ENCODE measurements at places on chromosomes 5 and 9.

GRCh38 chr9:74414325-74414724, 82.8 kb upstream of the RORB start:
- no peak overlapping the region for H3K27ac ChIP-seq
- no peaks in the 10 kb centered on the region for H3K27me3 ChIP-seq
- H3K4me1 ChIP-seq, result no peaks in the 10 kb centered on the region
- no peaks in the 10 kb centered on the region for H3K36me3 ChIP-seq

DNA sequence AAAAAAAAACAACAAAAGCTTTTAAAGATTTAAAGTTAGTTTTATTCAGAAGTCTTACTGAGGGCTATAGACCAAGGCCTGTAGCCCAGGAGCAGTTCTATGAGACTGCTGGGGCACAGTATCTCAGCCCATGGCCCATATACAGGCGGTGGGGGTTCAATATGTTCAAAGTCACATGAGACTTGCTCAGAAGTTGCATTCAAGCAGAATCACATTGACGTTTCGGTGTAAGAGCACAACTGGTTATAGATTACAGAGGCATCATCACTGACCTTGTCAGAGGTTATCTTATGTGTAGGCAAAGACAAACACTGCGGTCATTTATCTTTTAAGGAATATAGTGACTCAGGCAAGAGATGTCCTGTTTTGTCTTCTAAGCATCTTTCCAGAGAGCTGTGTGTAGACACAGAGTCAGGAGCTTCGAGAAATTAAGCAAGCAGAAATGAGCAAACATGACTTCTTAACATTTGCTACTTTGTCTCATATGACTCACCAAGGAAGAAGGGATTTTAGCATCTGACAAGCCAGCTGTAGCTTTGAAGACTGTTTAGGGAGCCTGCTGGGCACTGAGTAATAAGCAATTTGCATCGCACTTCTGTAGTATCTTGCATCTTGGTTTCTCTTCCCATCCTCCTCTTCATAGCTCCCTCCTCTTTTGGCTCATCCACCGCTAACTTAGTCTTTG, 12.9 kb upstream of the F2RL1 start:
- H3K36me3 ChIP-seq, result no peaks in the 10 kb centered on the region
- no peak for DNase-seq
- H3K4me3 ChIP-seq, result no peak overlapping the region
- H3K27ac ChIP-seq, result no peak overlapping the region

DNA sequence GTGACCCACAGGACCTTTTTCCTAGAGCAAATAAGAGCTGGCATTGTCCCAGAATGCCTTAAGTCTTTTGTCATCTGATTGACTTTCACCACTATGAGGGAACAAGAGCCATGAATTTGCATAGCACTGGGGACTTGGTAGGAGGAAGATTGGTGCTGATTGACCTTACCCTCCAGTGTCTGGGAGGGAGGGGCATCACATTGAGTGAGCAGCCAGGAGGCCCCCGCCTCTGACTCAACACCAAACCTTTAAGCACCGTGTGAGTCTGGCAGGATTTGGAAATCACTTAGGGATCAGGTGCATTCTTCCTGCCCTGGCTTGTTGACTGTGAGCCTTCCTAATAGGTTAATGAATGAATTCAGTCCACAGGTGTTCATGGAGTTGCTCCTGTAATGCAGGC, 40.7 kb downstream of the WNK2 start:
- DNase-seq, result no peak
- no peak overlapping the region for H3K27ac ChIP-seq
- H3K36me3 ChIP-seq, result no peaks in the 10 kb centered on the region
- no peaks in the 10 kb centered on the region for H3K4me1 ChIP-seq
- H3K4me3 ChIP-seq, result no peak overlapping the region

- no peaks in the 10 kb centered on the region for H3K27me3 ChIP-seq
- H3K36me3 ChIP-seq, result no peaks in the 10 kb centered on the region
- H3K4me1 ChIP-seq, result no peaks in the 10 kb centered on the region
- no peak overlapping the region for H3K4me3 ChIP-seq
Measured at GRCh38 chr5:8943301-8943700, 602.6 kb downstream of the SEMA5A start.

DNA sequence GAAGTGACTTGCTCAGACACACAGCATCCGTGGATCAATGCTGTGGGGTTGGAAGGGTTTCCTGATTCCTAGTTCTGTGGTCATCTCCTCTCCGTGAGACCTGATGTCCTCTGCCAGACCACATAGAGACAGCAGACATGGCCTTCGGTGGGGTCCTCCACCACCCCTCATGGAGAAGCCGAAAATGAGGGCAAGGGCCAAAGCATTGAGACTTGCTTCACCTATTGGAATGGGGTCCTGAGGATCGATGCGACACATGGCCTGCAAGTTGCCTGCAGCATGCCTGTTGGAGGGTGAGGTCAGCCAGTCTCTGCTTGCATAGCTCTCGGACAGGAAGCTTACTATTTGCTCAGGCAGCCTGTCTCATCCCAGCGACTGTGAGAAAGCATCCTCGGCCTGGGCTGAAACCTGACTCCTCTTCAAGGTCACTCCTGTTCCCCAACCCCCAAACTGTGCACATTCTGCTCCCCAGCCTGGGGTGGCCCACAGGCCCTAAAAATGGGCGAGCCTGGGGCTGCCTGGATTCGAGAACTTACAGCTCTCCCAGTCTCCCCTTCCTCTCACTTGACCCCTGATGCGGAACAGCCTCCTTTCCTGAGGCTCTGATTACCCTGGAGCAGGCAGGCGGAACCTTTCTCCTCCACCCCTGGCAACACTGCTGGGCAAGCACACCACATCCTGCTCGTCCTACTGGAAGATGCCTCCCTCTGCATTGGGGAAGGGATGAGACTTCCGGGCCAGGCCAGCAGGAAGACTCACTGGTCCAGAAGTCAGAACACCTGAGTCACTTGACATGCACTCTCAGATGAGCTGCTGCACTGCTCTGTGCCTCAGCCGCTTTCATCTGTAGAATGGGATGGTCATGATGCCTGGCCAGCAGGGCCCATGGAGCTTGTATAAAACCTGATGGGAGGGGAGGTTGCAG, 186.9 kb downstream of the RGS3 start:
- no peaks in the 10 kb centered on the region for H3K36me3 ChIP-seq
- H3K4me3 ChIP-seq, result no peak overlapping the region
- no peak for DNase-seq
- H3K4me1 ChIP-seq, result peaks cover 20% of the 10 kb centered on the region

- H3K27ac ChIP-seq, result no peak overlapping the region
- no peaks in the 10 kb centered on the region for H3K4me1 ChIP-seq
- no peak overlapping the region for H3K4me3 ChIP-seq
- DNase-seq, result no peak
Measured at GRCh38 chr5:97245386-97245785, 62.3 kb upstream of the RIOK2 start.

DNA sequence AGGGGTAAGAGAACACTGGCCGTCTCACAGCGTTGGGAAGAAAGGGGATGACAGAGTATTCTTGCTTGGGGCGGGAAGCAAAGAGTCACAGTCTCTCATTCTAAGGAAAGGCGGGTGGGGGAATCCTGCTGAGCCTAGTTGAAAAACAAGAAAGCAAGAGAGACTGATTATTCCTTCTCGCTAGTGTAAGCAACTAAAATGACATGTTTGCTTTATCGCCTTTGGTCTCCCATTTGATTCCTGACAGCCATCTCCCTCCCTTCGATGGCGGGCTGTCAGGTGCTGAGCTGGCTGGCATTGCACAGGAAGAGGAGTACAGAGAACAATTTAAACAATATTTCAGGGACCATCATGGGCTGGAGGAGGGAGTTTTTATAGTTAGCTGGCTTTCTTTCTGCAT, 331.3 kb downstream of the ASTN2 start:
- H3K4me1 ChIP-seq, result no peaks in the 10 kb centered on the region
- H3K36me3 ChIP-seq, result no peaks in the 10 kb centered on the region
- no peak overlapping the region for H3K27ac ChIP-seq
- no peaks in the 10 kb centered on the region for H3K27me3 ChIP-seq

DNA sequence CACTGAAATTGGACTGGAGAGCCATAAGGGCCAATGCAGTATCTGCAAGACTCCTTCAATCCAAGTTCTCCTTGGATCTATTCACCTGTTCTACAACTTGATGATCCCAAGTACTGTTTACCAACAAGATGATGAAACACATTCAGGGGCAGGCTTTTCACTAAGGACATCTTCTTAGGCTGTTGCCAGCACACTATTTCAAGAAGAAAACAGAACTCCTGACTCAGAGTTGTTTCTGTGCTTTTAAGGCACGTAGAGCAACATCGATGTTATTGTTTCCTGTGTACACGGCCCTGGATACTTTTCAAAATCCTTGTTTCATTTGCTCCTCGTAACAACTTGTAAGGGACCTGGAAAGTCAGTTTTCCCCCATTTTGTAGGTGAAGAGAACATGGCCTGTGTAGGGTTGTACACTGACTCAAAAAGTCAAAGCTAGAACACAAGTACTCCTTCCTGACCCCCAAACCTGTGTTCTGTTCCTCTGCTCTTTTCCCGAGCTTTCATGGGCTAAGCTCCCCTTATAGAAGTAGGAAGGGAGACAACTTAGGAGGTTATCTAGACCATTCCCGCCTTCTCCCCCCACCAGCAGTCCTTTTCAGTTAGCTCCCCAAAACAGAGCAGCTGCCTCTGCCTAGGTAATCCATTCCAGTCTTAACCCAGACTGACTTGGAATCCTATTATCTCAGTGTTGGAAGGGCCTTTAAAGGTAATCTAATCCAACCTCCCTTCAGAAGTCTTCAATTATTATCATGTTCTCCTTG, 5.2 kb upstream of the MGAT1 start:
- H3K27me3 ChIP-seq, result no peaks in the 10 kb centered on the region
- H3K4me1 ChIP-seq, result peaks cover 20% of the 10 kb centered on the region
- H3K36me3 ChIP-seq, result no peaks in the 10 kb centered on the region

DNA sequence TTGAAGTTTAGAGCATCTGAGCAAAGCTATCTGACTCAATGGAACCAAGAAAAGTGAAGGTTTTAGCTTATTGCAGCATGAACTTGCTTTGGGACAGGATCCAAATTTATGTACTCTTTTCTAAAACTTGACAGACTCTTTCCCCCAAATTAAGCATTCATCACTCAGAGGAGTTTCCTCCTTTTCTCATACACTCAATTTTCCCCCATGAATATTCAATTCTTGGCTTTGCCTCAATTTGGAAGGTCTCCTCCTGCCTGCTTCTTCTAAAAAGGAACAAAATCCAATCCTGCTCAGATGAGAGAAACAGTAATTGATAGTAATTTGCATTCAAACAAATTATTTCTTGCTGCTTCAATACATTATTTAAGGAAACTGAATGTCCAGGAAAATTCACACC, 5.0 kb downstream of the ACTL7A start:
- DNase-seq, result no peak
- no peak overlapping the region for H3K4me3 ChIP-seq
- no peak overlapping the region for H3K27ac ChIP-seq
- H3K27me3 ChIP-seq, result no peaks in the 10 kb centered on the region
- peaks cover 24% of the 10 kb centered on the region for H3K36me3 ChIP-seq
- H3K4me1 ChIP-seq, result no peaks in the 10 kb centered on the region

DNA sequence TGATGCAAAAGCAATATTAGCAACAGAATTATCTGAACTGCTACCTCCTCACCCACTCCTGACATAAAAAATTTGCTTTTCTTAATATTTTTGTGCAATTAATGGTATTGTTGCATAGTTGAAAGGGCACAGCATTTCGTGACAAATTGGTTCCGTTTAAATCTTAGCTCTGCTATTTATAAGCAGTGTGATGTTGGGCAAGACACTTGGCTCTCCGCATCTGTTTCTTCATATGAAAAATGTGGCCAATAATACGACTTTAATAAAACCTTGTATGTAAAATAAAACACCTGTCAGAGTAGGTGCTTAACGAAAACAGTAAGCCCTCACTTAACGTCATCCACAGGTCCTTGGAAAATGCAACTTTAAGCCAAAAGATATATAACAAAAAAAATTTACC, 4.2 kb downstream of the TMEM167A start:
- H3K36me3 ChIP-seq, result no peaks in the 10 kb centered on the region
- H3K27me3 ChIP-seq, result no peaks in the 10 kb centered on the region
- DNase-seq, result no peak
- H3K4me3 ChIP-seq, result no peak overlapping the region
- H3K27ac ChIP-seq, result no peak overlapping the region
- peaks cover 10% of the 10 kb centered on the region for H3K4me1 ChIP-seq

GRCh38 chr5:159003045-159004030, 96.4 kb downstream of the EBF1 start:
- peaks cover 59% of the 10 kb centered on the region for H3K4me1 ChIP-seq
- no peaks in the 10 kb centered on the region for H3K36me3 ChIP-seq
- no peak for DNase-seq
- H3K27ac ChIP-seq, result peak overlapping the region; percentile 22
- H3K4me3 ChIP-seq, result no peak overlapping the region
- no peaks in the 10 kb centered on the region for H3K27me3 ChIP-seq

- H3K4me1 ChIP-seq, result no peaks in the 10 kb centered on the region
- H3K36me3 ChIP-seq, result no peaks in the 10 kb centered on the region
- H3K4me3 ChIP-seq, result no peak overlapping the region
- DNase-seq, result no peak
- no peaks in the 10 kb centered on the region for H3K27me3 ChIP-seq
Measured at GRCh38 chr5:36619012-36619635, 12.7 kb downstream of the SLC1A3 start.

GRCh38 chr9:100087218-100087617, 11.6 kb downstream of the ERP44 start:
- H3K4me3 ChIP-seq, result no peak overlapping the region
- no peak for DNase-seq
- no peak overlapping the region for H3K27ac ChIP-seq
- H3K4me1 ChIP-seq, result peaks cover 5% of the 10 kb centered on the region

DNA sequence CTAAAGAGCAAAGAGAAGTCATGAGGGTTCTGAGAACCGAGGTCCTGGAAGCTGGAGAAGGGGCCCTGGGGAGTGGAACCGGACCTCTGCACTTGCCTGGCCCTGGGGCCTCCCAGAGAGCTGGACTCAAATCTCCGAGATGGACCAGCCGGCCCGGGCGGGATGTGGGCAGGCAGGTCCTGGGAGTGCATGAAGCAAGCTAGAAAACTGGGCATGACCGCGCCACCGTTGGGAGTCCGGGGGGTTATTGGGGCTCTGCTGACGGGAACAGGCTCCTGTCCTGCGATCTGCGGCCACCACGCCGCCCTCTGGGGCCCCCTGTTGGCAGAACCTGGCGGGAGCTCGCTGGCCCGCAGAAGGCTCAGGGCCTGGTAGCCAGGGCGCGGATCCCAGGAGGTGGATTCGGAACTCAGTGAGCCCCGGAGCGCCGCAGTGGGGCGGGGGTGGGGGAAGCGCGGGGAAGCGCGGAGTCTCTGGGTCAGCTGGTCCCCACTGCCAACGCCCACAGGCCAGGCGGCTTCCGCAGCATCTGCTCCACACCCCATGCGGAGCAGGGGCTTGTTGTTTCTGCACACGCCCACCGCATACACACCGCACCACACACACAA, 150.6 kb downstream of the ERCC6L2 start:
- H3K4me3 ChIP-seq, result no peak overlapping the region
- DNase-seq, result no peak
- peaks cover 9% of the 10 kb centered on the region for H3K4me1 ChIP-seq
- H3K27ac ChIP-seq, result no peak overlapping the region

DNA sequence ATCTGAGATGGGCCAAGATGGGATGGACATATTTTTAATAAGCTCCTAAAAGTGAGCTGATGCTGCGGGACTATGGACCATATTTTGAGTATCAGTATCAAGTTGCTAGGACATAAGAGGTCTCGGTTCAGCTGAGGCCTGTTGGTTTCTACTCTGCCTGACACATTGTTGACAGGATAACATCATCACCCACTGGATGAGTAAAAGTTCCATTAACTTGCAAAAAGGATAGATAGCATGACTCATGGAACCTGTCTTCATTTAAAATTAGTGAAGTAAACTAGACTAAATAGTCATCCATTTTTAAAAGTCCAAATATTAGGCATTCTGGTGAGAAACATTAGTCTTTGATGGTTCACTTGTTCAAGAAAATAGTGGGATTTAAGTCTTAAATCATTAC, 33.3 kb downstream of the PARP8 start:
- no peaks in the 10 kb centered on the region for H3K4me1 ChIP-seq
- no peaks in the 10 kb centered on the region for H3K36me3 ChIP-seq
- no peak for DNase-seq
- H3K27ac ChIP-seq, result no peak overlapping the region
- no peak overlapping the region for H3K4me3 ChIP-seq

Measured in ascending aorta (tissue), 2 donors.